Head of caudate nucleus (tissue), 42 donors: ENCODE measurements at places on chromosomes 5 and 9.
A peak's percentile ranks its signal among the peaks of the same experiment; 100 is the strongest.

DNA sequence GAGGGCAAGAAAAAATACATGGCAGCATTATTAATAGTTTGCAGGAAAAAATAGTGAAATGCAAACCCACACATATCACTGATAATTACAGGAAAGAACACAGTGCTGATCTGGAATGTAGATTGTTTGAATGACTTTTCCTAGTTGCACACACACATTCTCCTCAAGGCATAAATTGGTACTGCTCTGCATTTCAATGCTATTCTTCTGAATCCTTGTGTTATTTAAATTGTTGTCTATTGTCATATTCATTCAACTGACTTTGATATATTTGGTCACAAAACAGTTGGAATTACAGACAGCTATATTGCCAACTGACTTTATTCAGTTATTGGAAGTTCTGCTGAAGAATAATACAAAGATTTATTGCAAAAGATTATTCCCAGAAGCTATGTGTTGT, 139.5 kb downstream of the CDH10 start:
- DNase-seq, result no peak

GRCh38 chr9:88221105-88221504, 82.8 kb upstream of the SPATA31C2 start:
- DNase-seq, result no peak

- DNase-seq, result no peak
Observed at GRCh38 chr5:111237470-111237869, 13.3 kb downstream of the CAMK4 start.

GRCh38 chr5:14960120-14960462, 88.5 kb upstream of the ANKH start:
- DNase-seq, result no peak

GRCh38 chr5:73182307-73182706, 9.3 kb downstream of the TMEM174 start:
- no peak for DNase-seq

DNA sequence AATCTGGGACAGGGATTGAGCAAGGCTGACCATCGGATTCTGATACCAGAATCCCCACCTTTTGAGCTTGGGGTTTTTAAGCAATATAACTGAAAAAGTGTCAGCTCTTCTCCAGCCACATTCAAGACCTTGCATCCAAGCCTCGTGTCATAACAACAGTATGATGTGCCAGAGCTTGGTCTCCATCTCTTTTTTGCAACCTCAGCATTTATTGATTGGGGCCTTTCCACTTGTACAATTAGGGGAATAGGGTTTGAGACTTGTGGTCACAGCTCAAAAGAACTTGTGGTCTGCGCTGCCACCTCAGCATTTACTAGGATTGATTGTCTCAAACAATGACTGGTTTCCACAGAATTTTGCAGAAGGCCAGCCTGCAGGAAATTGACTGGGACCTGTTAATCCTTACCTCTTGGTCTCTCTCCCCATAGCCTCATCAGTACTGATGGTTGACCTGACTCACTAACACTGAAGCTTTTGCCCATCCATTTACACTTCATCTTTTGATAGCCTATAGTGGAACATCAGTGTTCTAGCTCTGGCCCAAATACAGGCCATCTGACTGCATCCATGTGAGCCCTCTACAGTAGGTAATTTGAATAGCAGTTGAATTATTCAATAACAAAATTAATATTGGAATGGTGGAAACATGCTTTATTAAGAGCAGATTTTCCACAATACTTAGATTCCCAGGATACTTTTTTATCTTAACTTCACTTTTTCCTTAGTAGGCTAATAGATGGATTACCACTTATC, 381.6 kb upstream of the PRR16 start:
- no peak for DNase-seq

GRCh38 chr5:76547242-76547890, 75.8 kb downstream of the F2RL2 start:
- no peak for DNase-seq

DNA sequence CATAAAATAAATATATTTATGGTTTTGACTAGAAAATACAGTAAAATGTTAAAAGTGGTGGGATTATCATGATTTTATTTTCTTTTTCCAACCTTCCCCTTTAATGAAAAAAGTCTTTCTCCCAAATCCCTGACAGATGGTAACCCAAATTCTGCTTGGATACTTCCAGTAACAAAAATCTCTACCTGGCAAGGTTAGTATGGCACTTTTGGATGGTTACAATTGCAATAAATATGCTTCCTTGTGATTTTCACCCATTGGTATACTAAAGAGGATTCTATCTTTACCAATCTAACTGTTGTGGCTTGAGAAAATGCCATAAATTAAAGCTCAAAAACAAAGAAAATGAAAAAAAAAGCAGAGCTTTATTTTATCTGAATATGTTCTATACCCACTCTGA, 62.8 kb downstream of the GABRB2 start:
- no peak for DNase-seq

- DNase-seq, result no peak
Observed at GRCh38 chr9:98215271-98215670, 22.8 kb upstream of the CORO2A start.

GRCh38 chr5:14299666-14300065, 156.5 kb downstream of the TRIO start:
- no peak for DNase-seq

GRCh38 chr9:35798658-35799374, 7.4 kb downstream of the NPR2 start:
- DNase-seq, result no peak

GRCh38 chr5:93163010-93163663, 417.9 kb downstream of the NR2F1-AS1 start:
- DNase-seq, result no peak

DNA sequence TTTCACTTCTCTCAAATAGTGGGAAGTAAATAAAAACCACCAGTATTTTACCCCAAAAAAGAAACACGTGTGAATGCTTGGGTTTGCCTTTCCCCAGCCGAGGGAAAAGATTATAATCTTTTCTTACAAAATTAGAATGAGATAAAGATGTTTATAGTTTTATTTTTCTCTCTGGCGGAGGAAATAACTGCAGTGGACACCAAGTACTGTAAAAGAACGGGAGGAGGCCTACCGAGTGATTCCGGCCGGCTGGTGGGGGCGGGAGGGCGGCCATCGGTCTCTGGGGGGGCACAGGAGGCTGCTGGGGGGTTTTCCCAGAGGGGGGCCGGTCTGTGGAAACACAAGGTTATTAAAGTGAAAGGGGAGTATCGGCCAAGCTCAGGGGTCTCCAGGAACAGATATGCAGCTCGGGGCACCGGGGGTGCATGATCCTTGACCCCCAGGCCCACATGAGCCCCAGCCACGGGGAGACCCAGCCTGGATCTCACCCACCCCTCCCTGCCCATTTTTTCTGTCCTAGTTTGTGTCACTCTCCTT, 29.4 kb downstream of the LCP2 start:
- no peak for DNase-seq

DNA sequence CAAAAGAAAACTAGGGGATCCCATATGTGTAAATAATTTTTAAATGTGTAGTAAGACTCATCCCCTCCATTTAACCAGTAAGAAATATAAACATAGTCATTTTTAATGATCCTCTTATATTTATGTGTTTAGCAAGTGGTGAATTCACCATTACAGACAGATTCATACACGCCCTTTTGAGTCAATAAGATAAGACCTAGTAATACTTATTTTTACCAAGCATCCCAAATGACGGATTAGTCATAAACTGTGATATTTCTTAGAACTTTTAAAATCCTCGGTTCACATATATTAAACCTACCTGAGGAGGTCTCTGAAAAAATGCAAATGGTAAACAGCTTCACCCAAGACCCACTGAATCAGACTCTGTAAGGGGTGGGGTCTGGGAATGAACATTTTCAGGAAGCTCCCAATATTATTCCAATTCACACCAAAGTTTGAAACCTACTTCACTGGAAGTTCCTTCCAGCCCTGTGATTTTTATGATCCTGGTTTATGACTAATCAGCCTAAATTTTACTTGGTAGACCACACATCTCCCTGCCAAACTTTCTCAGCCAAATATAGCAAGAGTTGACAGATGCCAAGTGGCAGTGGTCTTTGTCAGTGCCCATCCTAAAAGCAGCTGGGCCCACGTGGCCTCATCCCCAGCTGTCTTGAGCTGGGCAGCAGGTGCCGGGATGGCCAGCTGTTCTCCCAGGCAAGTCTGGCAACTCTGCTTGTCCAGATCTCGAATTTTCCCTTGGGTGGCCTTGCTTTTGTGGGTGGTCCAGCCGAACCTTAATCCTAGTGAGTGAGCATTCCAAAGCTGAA, 559.0 kb upstream of the RGMB start:
- no peak for DNase-seq

GRCh38 chr5:169656125-169656901, 19.2 kb downstream of the DOCK2 start:
- DNase-seq, result no peak

DNA sequence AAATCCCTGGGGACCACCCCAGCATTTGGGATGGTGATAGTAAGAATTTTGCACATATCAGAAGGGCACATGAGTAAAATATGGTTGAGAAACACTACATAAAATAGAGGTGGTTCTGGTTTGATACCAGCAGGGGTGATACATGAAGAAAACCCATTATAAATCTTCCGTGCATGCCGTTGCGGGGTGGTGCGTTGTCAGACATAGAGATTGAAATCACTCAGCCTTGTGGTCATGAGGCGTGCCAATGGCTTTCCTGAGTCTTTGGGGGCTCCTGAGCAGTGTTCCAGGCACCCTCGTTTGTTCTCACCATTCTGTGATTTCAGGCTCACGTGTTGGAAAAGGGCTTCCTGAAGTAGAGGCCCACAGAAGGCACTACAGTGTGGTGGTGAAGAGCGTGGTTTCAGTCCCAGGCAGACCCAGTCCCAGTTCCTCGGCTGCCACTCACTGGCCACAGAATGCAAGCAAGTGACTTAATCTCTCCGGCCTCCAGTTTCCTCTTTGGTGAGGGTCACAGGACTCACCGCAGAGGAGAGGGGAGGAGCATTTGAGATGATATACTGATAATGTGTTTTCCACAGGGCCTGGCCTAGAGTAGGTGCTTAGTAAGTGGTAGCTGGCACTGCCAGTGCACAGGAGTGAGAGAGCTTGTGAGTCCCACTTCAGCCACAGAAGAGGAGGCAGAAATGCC, 20.5 kb upstream of the GLRX start:
- peak; percentile 67 for DNase-seq

- DNase-seq, result peak; percentile 77
Observed at GRCh38 chr5:155616779-155617392, 603.3 kb downstream of the KIF4B start.

- DNase-seq, result no peak
Observed at GRCh38 chr5:137669811-137670210, 66.1 kb downstream of the KLHL3 start.

- DNase-seq, result no peak
Observed at GRCh38 chr5:173256800-173257199, 21.8 kb upstream of the NKX2-5 start.

DNA sequence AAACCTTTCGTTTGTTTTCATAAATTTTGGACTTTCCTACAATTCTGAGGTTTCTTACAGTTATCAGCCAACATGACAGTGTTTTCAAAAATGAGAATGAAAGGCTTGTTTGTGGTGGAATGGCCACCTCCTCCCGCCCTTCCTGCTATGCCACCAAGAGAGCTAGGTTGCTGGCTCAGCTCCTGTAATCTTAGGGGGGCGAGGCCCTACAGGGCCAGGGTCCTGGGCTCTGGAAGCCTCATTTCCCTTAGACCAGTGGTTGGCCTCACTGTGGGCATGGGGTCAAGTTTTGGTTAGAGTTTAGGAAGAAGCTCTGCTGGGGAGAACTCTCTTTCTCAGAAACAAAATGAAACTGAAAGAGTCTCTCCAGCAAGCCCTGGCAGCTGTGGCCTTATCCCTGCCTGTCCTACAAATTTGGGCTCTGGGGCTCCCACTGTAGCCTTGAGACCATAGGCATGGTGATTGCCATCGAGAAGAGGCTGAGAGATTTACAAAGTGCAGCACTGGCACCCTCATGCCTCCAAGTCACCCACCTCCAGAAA, 66.2 kb downstream of the IRX1 start:
- no peak for DNase-seq

- DNase-seq, result no peak
Observed at GRCh38 chr5:111901296-111901695, 144.3 kb upstream of the NREP start.

DNA sequence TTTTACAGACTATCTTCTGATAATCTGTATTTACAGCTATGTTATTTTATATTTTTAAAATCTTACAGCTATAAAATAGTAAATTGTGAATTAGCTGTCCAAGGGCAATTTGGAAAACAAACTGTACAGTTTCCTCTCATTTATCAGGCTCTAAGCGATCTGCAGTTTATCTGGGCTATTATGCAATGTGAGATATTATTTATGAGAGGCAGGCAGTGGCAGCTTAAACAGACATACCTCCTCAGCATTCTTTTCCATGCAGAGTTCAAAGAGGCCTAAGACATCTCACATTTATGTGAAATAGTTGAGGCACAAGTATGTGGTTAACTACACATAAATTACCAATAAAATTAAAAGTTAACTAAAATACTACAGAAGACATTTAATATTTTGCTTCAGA, 10.2 kb downstream of the NIPSNAP3B start:
- no peak for DNase-seq

DNA sequence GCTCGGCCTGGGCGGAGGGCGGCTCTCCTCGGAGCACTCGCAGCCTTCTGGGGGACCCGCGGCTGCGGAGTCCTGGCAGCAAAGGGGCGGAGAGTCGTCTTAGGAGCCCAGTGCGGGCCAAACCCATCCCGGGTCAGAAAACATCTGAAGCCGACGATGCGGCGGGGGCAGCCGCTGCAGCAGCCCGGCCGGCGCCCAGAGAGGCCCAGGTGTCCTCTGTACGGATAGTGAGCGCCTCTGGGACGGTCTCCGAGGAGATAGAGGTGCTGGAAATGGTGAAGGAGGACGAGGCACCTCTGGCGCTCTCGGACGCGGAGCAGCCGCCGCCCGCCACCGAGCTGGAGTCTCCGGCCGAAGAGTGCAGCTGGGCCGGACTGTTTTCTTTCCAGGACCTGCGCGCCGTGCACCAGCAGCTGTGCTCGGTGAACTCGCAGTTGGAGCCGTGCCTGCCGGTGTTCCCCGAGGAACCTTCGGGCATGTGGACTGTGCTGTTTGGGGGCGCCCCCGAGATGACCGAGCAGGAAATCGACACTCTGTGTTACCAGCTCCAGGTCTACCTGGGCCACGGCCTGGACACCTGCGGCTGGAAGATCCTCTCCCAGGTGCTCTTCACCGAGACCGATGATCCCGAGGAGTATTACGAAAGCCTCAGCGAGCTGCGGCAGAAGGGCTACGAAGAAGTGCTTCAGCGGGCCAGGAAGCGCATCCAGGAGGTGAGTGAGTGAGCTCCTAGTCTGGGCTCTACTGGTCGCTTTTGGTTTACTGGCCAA, 1.2 kb downstream of the JMY start:
- DNase-seq, result peak; percentile 34

GRCh38 chr9:135602789-135603481, 36.4 kb downstream of the GLT6D1 start:
- peak; percentile 44 for DNase-seq

DNA sequence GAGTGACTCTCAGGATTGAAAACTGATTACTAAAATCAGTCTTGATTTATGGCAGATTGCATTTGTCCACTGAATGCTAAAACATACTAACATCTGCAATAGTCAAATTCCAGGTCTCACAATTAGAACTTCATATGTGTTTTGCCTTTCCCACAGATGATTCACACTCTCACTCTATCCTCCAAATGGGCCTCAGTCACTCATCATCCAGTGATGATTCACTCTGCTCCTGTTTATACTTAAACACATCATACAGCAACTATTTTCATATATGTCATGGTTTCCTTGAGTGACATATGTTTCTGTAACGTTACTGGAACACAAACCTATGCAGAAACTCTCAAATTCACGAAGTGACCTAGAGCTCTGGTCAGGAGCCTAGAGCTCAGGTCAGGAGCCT, 512.9 kb downstream of the HINT1 start:
- DNase-seq, result no peak

- no peak for DNase-seq
Observed at GRCh38 chr5:96638561-96638960, 23.6 kb upstream of the CAST start.
